ENCODE measurements at places on chromosomes 11 and 22. TPM values are rescaled to one million over a fixed set of nuclear protein-coding genes. Genes with fewer than 3 reads are reported as not detected.

GRCh38 chr11:95103701-95104100, 14.1 kb downstream of the ENDOD1 start:
- no peaks in the 10 kb centered on the region for H3K27me3 ChIP-seq
- no peaks in the 10 kb centered on the region for H3K36me3 ChIP-seq
- no peak for DNase-seq
- H3K4me1 ChIP-seq = peaks cover 9% of the 10 kb centered on the region
- H3K4me3 ChIP-seq = no peak overlapping the region

GRCh38 chr22:20965104-20965887, 1.8 kb upstream of the AIFM3 start:
- no peaks in the 10 kb centered on the region for H3K4me1 ChIP-seq
- H3K27me3 ChIP-seq = peaks cover 7% of the 10 kb centered on the region
- no peak overlapping the region for H3K27ac ChIP-seq
- no peaks in the 10 kb centered on the region for H3K36me3 ChIP-seq
- no peak for DNase-seq

DNA sequence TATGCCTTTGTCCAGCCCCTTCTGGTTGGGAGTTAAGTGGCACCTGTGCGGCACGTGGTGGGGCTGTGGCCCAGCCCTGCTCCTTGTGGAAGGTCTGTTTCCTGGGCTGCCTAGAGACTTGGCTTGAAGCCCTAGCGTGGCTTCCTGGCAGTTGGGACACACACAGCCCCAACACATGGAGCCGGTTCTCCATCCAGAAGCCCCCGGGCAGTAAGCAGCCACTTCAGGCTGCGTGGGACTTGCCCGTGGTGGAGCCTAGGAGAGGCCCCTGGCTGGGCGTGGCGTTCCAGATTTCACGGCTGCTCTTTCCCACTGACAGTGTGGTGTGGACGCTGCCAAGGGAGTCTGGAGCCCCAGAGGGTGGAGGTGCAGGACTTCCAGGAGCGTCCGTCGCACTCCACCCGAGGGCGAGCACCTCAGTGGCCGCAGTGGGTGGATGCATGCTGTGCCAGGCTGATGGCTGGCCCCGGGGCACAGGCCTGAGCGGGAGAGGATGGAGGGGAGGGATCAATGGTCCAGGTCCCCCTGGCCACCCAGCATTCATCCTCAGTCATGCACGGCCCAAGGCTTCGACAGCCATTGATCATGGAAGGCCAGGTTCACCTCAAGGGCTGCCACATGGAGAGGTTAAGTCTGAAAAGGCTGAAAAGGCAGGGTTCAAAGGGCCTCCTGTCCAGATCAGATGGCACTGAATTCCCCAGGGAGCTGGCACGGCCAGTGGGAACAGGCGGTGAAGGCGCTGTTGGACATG, 9.3 kb downstream of the CCND1 start:
- no peaks in the 10 kb centered on the region for H3K4me1 ChIP-seq
- DNase-seq = peak; percentile 41
- H3K36me3 ChIP-seq = peaks cover 86% of the 10 kb centered on the region
- no peak overlapping the region for H3K4me3 ChIP-seq

Gene KLHL35
- 6.3 TPM for polyA plus RNA-seq

- no peaks in the 10 kb centered on the region for H3K36me3 ChIP-seq
- H3K4me1 ChIP-seq = no peaks in the 10 kb centered on the region
- no peak overlapping the region for H3K4me3 ChIP-seq
- no peaks in the 10 kb centered on the region for H3K27me3 ChIP-seq
Measured at GRCh38 chr22:47143249-47143938, 380.9 kb downstream of the TBC1D22A start.

Gene POLD4
- polyA plus RNA-seq = 121 TPM

DNA sequence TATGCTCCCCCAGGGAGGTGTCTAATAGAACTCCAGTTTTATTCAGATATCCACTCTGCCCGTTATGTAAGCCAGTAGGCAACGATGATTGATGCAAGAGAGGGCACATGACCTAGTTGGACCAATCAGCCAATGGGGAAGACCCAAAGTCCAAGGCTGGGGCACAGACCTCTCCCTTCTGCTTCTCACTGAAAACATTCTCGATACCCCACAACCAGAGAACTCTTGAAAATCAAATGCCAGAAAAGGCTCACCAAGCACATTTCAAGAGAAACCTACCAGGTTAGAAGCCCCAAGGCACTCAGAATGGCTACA, 7.4 kb downstream of the HIRA start:
- peaks cover 8% of the 10 kb centered on the region for H3K4me1 ChIP-seq
- H3K4me3 ChIP-seq = no peak overlapping the region
- DNase-seq = no peak
- no peaks in the 10 kb centered on the region for H3K36me3 ChIP-seq

- H3K4me1 ChIP-seq = peaks cover 43% of the 10 kb centered on the region
- peak; percentile 89 for DNase-seq
- H3K27me3 ChIP-seq = no peaks in the 10 kb centered on the region
- peak overlapping the region; percentile 64 for H3K4me3 ChIP-seq
- H3K36me3 ChIP-seq = peaks cover 24% of the 10 kb centered on the region
- H3K27ac ChIP-seq = peak overlapping the region; percentile 85
Measured at GRCh38 chr22:35777335-35777975, 59.8 kb downstream of the APOL5 start.

GRCh38 chr11:101718402-101718801, 134.6 kb upstream of the TRPC6 start:
- DNase-seq = peak; percentile 10
- H3K4me3 ChIP-seq = no peak overlapping the region
- H3K27me3 ChIP-seq = no peaks in the 10 kb centered on the region
- no peak overlapping the region for H3K27ac ChIP-seq
- H3K36me3 ChIP-seq = no peaks in the 10 kb centered on the region

Gene APLNR
- not detected for polyA plus RNA-seq

Gene SPDYC
- not detected for polyA plus RNA-seq

- no peaks in the 10 kb centered on the region for H3K27me3 ChIP-seq
- no peak for DNase-seq
- no peak overlapping the region for H3K27ac ChIP-seq
- no peak overlapping the region for H3K4me3 ChIP-seq
Measured at GRCh38 chr11:123481640-123482039, 51.6 kb downstream of the GRAMD1B start.

GRCh38 chr22:48154943-48155240, 1392.4 kb downstream of the TBC1D22A start:
- no peaks in the 10 kb centered on the region for H3K4me1 ChIP-seq
- no peak for DNase-seq
- no peak overlapping the region for H3K27ac ChIP-seq
- H3K36me3 ChIP-seq = no peaks in the 10 kb centered on the region
- no peak overlapping the region for H3K4me3 ChIP-seq
- H3K27me3 ChIP-seq = no peaks in the 10 kb centered on the region

DNA sequence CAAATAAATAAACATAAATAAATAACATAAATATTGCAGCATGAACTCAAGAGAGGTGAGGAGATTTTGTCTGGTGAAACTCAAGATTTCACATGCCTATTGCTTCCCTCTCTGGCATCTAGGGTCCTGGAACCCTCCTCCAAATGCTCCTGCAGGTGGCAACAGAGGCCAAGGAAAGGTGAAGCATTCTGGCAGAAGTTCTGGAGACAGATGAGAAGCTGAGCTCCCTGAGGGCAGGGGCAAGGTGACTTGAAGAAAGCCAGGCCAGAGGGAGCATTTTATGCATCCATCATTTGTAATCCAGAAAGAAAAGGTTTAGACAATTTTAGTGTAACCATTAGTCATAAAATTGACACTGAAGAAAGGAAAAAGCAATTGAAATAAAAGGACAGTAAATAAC, 64.9 kb downstream of the ENDOD1 start:
- DNase-seq = peak; percentile 80
- H3K27ac ChIP-seq = no peak overlapping the region
- H3K4me1 ChIP-seq = 0 out of 2 replicates have a peak, but pooled peaks cover 4% of the 10 kb centered on the region

DNA sequence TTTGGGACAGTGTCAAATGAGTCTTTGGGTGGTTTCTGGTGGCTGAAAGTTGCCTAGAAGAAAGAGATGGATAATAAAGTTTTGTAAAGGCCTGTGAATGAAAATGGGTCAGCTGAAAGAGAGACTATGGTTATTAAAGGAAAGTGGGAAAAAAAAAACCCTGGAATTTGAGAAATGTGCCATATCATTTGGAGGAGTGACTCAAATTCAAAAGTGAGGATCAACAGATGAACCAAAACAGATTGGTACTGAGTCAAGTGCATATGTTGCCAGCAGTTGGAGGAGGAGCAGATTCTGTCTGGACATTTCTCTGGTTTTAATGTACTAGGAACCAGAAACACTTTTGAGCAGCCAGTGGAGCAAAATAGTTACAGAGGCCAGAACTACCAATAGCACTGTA, 339.8 kb downstream of the KCNA4 start:
- H3K4me1 ChIP-seq = no peaks in the 10 kb centered on the region
- DNase-seq = peak; percentile 20
- H3K4me3 ChIP-seq = no peak overlapping the region
- H3K36me3 ChIP-seq = no peaks in the 10 kb centered on the region
- no peak overlapping the region for H3K27ac ChIP-seq
- no peaks in the 10 kb centered on the region for H3K27me3 ChIP-seq

- peaks cover 23% of the 10 kb centered on the region for H3K4me1 ChIP-seq
- peaks cover 26% of the 10 kb centered on the region for H3K36me3 ChIP-seq
- H3K27me3 ChIP-seq = no peaks in the 10 kb centered on the region
- H3K27ac ChIP-seq = peak overlapping the region; percentile 92
- DNase-seq = peak; percentile 26
- H3K4me3 ChIP-seq = peak overlapping the region; percentile 94
Measured at GRCh38 chr11:93784935-93785360, 866 bp downstream of the MED17 start.

- no peak overlapping the region for H3K4me3 ChIP-seq
- H3K36me3 ChIP-seq = no peaks in the 10 kb centered on the region
- H3K27me3 ChIP-seq = no peaks in the 10 kb centered on the region
- H3K27ac ChIP-seq = no peak overlapping the region
- no peaks in the 10 kb centered on the region for H3K4me1 ChIP-seq
Measured at GRCh38 chr11:72648384-72649136, 25.7 kb downstream of the PDE2A start.

GRCh38 chr11:111978028-111978771, 41.1 kb downstream of the DIXDC1 start:
- DNase-seq = peak; percentile 88
- H3K27ac ChIP-seq = peak overlapping the region; percentile 62
- no peaks in the 10 kb centered on the region for H3K27me3 ChIP-seq
- peak overlapping the region; percentile 100 for H3K4me3 ChIP-seq
- H3K4me1 ChIP-seq = peaks cover 11% of the 10 kb centered on the region

Gene OR5A1
- polyA plus RNA-seq = not detected
